ENCODE measurements at places on chromosomes 13 and 19.

GRCh38 chr13:78592584-78592983, 10.8 kb downstream of the POU4F1 start:
- no peak for DNase-seq

DNA sequence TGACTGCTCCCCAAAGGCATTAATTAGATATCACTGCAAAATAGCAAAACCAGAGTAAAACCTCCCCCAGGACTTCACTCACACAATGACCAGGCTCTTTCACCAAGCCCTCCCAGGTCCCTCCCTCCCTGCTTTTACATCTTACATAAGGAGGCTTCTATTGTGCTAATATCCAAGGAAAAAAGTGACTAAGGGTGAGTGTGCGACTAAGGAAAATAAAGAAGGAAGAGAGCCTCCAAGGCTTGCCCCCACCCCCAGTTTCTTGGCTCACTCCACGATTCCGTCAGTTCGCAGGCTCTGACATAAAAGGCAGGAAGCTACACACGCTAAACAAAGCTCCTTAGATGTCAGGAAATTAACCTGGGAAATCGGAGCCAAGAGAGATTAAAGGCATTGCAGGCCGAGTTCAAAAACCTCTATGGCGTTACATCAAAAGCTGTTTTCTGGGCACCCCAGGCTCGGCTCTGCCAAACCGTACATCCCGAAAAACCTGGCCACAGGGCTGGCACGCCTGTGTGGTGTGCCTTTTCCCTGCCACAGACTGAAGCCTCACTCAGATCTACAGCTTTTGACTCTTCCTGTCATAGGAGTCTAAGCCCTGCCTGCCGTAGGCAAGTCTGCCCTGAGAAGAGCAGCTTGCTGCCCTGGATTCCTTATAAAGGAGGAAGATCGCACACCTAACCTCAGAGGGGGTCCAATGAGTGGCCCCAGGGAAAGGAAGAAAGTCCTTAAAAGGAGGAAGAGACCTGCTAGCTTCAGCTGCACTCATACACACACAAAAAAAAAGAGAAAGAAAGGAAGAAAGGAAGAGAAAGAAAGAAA, 67.0 kb upstream of the SERP2 start:
- peak; percentile 54 for DNase-seq

- DNase-seq: no peak
Measured at GRCh38 chr13:62510906-62511655, 1095.4 kb upstream of the PCDH20 start.

DNA sequence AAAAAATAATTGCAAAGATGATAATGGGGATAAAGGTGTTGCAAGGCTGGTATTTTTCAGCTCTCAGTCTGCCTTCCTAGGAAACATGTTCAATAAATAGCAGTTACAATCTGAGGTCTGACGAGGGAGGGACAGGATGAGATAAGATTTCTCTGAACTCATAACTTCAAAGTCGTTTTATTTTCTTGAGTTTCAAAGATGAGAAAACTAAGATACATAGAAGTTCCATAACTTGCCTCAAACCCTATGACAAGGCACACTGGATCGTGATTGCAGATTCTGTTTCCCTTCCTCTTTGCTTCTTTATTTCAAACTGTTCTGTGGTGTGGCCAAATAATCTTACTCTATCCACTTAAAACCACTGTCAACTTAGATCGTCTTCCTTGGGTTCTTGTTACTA, 327.2 kb downstream of the GPC5 start:
- no peak for DNase-seq

- no peak for DNase-seq
Measured at GRCh38 chr19:18523841-18524240, 2.0 kb upstream of the ELL start.

- no peak for DNase-seq
Measured at GRCh38 chr13:67048084-67048820, 181.9 kb downstream of the PCDH9 start.

- no peak for DNase-seq
Measured at GRCh38 chr13:52903320-52903719, 54.9 kb upstream of the PCDH8 start.

- no peak for DNase-seq
Measured at GRCh38 chr13:73715114-73715910, 418.9 kb downstream of the KLF12 start.

GRCh38 chr19:41409288-41409687, 11.7 kb downstream of the BCKDHA start:
- DNase-seq: no peak

DNA sequence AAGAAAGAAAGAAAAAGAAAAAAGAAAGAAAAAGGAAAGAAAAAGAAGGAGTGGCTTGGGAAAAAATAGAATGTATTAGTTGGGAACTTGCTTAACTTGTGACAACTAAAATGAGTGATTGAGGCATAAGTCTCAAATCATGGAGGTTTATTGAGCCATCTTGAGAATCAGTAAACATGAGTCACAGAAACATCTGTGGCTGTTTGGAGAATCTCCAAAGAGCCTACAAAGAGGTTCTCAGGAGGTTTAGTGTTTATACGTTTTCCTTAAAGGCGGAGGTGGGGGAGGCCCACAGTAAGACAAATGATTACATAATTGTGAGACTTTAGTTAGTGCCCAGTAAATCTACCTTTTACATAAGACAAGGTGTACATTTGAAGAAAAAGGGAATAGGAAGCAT, 38.6 kb downstream of the WDR87 start:
- no peak for DNase-seq

DNA sequence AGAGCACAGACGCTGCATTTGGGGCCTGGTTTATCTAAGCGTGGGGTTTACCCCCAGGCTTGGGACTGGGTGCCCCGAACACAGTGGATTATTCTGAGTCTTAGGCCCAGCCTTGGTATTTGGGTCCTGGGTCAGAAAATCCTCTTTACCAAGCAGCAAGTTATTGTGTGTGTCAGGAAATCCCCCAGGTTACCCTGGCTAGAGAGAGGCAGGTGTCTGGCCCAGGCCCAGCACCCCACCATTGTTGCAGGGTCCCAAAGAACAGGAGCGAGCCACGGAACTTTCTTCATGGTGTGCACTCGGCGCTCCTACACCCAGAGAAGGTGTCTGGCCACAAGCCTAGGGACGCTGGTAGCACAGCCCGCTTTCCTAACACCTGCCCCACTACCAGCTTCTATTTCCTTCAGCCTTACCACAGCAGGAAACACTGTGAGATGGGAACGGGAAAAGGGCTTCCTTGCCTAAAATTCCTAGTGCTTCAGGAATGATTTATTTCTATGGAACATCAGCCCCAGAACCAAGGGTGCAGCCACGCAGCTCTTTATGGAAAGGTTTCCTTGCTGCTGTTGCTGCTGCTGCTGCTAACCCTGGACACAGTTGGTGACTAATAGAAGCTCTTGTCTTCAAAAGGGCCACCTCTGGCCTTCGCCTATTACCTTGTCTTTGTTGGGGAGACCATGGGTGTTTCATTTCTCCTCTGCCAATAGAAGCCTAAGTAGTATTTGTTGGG, 7.4 kb upstream of the CDX2 start:
- no peak for DNase-seq

DNA sequence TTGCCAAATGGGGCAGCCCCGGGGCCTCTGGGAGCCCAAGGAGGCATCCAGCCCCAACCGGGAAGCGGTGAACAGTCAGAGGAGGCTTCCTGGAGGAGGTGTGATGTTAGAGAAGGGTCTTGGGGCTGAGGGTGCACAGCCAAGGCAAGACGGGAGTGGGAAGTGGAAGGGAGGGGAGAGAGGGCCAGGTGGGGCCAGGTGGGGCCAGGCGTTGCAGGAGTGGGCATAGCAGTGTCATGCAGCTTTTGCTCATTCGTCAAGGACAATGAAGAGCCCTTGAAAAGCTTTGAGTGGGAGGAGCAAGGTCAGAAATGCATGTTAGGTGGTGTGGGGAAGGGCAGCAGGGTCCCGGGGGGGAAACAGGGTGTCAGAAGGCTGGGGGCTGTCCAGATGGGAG, 1.8 kb downstream of the FBN3 start:
- DNase-seq: no peak

DNA sequence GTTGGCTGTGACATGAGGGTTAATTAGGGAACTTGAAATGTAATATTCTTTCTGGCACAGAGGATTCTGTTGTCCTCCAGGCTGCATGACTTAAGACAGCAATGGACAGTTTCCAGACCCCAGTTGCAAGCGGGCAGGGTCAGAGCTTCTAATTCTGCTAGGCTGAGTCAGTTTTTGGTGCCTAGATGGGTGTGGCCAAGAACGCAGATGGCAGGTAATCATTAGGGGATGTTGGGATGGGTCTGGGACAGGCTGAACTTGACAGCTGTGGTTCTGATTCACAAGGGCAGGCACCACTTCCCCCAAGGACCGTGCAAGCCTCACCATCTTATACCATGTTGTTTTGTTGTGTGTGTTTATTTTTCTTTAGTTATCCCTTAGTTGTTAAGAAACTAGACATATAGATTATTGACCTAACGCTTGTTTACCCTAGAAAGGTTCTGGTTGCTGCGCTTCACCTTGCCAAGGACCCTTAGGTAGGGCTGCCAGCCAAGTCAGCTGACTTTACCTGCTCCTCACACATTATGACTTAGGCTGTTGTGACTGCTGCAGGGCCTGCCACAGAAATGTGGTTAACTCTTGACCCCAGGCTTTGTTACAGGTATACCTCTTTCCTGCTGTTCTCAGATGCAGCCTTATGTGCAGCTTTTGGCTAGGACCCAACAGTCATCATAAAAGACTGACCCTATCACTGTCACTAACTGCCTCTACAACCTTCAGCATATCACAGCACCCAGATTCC, 117.7 kb upstream of the KLF12 start:
- DNase-seq: no peak

DNA sequence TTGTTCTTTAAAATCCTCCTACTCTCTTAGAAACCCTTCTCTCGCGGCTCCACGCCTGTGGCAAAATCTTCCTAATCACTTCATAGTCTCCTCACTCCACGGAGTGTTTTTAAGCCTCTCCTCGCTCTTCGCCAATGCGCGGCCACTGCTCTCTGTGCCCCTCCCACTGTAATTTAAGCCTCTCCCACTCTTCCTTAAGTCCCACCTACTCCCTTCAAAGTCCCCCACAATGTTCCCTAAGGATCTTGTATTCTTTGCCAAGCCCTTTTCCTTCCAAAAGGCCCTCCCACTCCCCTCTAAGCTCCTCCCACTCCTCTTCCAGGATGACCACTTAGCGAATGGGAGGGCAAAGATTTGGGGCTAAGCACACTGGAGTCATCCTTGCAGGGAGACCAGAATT, 1.3 kb downstream of the FIZ1 start:
- no peak for DNase-seq

- DNase-seq: no peak
Measured at GRCh38 chr13:110278859-110279258, 28.1 kb downstream of the COL4A1 start.

DNA sequence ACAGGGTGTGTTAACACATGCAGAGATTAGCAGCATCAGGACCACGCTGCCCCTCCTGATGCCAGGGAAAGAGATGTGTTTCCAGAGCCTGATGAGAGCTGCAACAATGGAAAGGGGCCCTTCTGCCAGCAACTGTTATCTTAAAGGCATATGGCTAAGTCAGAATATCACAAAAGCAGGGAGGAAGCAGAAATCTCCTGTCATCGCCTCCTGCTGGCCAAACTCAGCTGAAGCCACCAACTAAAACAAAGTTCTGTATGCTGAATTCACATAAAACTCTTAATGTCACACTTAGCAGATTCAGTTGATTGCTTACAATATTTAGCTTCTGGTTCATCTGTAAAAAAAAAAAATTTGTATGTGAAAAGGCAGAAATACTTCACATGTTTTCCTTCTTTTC, 178.2 kb downstream of the GPC5 start:
- DNase-seq: no peak

DNA sequence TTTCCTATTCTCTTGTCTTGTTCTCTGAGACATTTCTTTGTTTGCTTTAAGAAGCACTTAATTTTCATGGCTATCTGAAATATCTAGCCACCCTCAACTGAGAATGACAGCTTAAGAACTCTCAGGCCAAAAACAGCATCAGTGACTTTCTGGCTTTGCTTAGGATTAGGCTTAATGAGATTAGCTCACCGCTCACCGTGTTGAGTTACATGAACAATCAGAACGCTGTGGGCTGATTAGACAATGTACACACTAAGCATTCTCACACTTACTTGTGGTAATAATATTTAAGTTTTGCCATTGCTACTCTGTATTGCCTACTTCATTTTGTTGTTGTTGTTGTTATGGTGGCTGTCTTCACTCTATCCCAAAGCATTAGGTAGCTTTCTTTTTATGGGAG, 1283.6 kb downstream of the UQCRFS1 start:
- DNase-seq: no peak

- no peak for DNase-seq
Measured at GRCh38 chr19:6464070-6464873, at the start of gene CRB3. Gene CRB3, plus strand, starts transcription at chr19:6464271. Its CDS starts 431 bp downstream, at chr19:6464702.

Data from inflammatory macrophage treated with lipopolysaccharide for 4 hours (primary cell).